ENCODE measurements at places on chromosomes 2 and 18.
A peak's percentile ranks its signal among the peaks of the same experiment; 100 is the strongest.

DNA sequence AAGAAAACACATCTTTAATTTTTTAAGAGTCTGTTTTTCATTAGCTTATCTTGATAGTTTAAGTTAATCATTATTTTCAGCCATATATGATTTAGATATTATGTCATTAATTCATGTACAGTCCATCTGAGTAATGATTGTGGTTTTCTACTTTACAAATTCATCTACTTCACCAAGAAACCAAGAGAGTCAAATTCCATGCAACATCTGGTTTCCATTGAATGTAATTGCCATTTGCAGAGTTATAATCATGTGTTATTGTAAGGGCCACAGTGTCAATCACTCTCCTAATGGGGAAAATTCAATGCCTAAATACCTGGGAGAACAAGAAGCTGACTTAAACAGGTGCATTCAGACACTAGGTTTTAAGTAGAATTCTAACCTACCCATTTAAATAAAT is 217.2 kb upstream of the OSR1 start:
- no peak for DNase-seq

DNA sequence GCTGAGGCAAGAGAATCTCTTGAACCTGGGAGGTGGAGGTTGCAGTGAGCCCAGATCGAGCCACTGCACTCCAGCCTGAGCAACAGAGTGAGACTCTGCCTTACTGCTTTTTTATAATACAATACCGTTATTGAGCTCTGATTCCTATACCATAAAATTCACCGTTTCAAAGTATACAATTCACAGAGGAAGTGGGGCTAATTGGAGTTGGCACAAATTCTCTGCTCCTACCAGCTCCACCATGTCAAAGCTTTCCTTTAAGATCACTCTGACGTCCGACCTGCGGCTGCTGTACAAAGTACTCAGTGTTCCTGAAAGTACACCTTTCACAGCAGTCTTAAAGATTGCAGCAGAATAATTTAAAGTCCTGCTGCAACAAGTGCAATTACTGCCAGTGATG is 29.6 kb upstream of the CYBRD1 start:
- no peak for DNase-seq

DNA sequence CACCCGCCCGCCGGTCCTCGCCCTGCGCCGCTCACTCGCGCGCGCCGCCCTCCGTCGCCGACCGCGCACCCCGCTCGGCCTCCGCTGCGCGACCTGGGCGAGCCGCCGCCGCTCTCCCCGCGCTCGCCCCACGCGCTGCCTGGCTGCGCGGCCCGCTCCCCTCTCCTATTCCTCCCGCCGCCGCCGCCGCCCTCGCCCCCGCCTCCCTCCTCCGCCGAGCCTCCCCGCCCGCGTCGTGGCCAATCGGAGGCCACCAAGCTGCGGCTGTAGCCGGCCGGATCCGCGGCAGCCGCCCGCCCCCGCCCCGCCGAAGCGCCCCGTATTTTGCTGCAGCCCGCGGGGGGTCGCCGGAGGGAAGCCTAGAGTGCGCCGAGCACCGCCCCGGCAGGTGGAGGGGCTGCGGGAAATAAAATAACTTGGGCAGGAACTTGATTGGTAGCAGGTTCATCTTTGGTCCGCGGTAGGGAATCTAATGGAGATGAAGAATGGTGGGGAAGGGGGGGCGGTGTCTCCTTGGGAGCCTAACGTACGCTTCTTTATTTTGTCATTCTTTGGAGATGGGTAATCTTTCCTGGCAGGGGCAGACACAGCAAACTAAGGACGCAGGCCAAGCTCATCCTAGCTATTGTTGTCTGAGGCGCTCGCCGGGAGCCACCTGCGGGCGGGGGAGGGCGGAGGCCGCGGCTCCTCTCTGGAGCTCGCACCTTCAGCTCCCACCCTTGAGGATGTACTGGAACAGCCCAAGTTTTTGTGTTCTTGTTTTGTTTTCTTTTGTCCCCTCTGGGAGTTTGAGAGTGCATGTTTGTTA is 1.1 kb upstream of the CDH2 start:
- DNase-seq: peak; percentile 66

DNA sequence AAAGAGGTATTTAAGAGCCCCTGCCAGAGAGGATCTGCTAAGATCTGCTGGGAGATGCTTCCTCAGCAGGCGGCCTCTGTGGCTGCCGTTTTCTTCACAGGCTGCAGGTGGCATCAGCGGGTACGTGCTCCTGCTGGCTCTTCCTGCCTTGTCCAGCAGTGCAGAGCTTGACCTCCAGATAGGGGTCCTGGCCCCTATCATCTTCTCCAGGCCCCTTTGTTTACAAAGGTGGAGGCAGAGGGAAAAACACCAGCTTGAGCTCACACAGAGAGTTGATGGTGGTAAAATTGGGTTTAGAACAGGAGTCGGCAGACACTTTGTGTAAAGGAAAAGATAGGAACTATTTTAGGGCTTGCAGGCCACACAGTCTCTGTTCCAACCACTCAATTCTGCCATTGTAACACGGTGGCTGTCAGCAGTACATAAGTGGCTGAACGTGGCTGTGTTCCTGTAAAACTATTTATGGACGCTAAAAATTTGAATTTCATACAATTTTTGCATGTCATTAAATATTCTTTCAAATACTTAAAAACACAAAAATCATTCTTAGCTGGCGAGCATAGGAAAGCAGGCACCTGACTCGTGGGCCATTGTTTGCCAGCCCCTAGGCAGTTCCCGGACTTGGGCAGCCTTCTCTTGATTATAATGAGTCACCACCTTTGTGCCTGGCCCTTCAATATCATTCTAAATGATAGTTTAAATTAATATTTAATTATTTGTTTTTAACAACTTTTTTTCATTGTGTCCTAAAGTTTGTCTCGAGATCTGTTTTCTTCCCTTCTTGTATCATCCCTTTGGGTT is 98.2 kb upstream of the B3GNT7 start:
- DNase-seq: peak; percentile 80

DNA sequence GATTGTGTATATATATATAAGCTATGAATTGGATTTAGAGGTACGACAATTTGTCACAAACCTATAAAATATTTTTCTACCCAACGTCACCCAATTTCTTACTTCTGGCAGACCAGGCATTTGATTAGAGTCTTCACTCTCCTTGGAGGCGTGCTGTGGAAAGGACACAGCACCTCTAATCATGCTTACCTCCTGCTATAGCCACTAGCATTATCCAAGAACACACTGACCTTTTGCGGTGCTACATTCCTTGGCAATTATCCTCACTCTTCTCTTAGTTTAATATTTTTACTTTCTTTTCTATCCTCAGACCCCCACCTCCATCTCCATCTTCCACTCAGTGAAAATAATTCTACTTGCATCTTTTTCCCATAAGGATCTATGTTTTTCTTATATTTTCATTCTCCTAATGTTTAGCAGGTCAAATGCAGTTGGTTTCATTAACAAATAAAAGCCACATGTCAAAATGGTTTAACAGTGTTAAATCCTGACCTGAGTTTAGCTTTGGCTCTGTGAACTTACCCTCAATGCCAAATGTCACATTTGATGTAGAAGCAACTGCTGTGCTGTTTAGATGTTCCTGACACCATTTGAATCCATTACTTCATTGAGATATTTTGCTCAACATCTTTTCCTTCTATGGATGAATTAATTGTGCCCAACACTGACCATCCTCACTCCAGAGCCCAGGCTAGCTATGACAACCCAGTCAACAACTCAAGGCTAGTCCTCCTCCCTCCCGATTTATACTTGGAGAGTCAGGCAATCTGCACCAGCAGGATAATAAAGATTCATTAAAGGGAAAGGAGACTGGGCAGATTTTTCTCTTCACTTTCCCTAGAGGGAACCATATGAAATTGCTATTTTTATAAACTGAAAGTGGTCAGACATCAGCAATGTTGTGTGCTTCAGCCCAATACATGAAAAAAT is 240.5 kb downstream of the MREG start:
- DNase-seq: no peak

- no peak for DNase-seq
Measured at GRCh38 chr18:8793445-8794155, 88.2 kb downstream of the MTCL1 start.

GRCh38 chr2:118148809-118149208 is 60.5 kb downstream of the INSIG2 start:
- no peak for DNase-seq

- no peak for DNase-seq
Measured at GRCh38 chr18:23450022-23450421, 3.1 kb upstream of the RIOK3 start.

GRCh38 chr2:100141906-100142305 is 484 bp downstream of the AFF3 start:
- no peak for DNase-seq

GRCh38 chr2:98880266-98881152 is 55.5 kb downstream of the CRACDL start:
- DNase-seq: no peak

DNA sequence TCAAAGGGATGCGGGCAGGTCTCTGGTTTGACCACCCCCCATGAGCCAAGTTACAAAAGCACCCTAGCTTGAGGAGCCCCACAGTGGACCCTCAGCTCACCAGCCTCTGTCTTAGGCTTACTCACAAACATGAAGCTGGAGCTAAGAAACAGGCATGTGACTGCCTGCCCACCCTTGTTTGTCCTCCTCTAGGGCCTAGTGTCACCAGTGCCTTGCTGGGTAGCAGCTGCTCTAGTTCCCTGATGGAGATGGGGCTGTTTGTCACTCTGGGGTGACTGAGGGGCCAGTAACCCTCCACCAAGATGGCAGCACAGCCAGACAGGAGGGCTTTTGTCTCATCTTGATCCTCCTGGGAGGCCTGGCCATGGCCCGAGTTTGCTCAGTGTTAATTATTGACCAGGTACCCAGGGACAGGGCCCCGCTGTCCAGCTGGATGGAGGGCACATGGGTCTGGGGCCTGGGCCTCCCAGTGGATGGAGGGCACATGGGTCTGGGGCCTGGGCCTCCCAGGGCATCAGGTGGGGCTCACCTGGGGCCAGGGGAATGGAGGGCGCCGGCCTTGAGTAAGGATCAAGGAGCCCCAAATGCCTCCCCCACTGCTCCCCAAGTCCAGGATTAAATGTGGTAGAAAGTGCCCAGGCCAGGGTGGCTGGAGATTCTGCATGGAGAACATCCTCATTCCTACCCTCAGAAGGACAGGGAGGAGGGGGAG is 185.9 kb upstream of the HAAO start:
- DNase-seq: no peak

DNA sequence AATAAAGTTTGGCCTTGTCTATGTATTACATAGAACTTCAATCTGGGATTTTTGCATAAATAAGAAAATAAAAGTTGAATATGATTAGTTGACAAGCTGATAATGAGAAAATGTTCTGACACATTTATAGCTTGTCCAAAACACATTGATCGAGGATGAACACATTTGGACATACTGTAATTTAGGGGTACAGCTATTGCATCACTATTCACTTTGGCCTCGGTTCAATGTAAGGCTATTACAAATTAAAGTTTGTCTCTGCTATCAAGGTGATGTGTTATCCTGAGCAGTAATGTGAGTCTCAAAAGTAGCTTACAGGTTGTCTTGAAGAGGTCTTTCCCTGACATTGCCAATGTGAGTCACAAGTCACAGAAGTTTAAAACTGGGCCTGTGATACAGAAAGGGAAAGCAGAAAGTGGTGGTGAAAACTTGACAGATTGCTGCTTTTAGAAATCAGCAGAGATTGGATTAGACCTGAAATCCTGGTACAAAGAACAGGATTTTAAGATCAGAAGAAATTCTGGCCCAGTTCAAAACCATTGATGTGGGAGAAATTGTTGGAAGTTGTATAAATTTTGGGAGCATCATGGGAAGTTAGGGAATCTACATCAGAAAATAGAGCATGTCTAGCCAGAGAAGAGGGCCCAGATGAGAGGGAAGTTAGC is 674.1 kb downstream of the NYAP2 start:
- DNase-seq: no peak

- DNase-seq: no peak
Measured at GRCh38 chr2:23283-23682, 23.0 kb downstream of the FAM110C start.

GRCh38 chr18:59861963-59862819 is 37.6 kb upstream of the PMAIP1 start:
- no peak for DNase-seq

DNA sequence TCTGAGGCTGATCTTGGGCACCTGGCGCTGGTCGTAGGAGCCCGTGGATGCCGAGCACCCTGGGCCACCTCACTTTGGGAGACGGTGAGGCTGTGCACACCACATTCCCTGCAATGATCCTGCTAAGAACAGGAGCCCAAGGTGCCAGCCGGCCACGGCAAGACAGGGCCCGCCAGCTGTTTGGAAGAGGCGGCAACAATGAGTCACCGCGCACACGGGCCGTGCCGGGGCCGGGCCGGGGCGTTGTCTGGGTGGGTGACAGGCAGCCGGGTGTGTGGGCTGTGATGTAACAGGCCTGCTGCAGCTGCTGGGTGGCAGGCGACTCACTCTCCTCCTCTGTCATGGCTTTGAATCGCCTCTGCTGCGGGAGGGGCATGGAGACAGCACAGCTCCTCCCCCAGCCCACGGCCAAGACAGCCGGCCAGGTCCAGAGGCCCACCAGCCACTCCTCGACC is 49.7 kb upstream of the ODC1 start:
- DNase-seq: peak; percentile 16

DNA sequence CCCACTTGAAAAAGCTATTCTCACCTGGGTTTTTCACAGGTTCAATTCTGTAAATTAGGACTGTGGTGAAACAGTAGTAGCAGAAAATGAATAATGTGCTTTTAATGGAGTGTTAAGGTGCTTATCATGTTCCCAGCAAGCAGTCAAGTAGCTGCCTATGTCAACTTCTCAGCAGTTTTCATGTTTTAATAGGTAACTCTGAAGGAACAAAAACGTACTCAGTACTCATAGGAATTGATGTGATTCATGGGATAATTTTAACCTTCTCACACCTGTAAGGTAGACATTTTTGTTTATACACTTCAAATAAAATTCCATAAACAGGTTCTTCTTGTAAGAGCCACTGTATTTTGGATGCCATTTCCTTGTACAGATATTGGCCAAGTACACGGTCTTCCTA is 801.6 kb downstream of the MBD2 start:
- no peak for DNase-seq

DNA sequence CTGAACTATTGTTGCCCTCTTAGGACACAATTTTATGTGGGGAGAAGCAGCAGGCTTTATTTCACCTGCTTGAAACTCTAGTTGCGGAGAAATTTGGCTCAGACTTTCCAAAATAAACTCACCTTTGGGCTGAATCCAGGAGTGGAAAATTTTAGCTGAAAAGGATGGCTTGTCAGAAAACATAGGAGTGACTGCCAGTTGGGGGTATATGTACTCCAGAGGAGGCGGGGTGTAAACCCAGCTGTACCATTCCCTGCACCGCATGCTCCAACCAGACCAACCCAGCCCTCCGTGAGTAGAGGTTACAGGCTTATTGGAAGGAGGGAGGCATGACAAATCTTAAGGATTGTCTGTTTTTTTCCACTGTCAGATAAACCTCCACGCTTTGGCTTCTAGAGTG is 53.8 kb downstream of the PRKCE start:
- DNase-seq: no peak

GRCh38 chr18:45106331-45106774 is 425.7 kb downstream of the SETBP1 start:
- no peak for DNase-seq

GRCh38 chr2:48851161-48851560 is 95.6 kb upstream of the LHCGR start:
- no peak for DNase-seq
